ENCODE measurements at places on chromosomes 1 and 21.
A peak's percentile ranks its signal among the peaks of the same experiment; 100 is the strongest.

DNA sequence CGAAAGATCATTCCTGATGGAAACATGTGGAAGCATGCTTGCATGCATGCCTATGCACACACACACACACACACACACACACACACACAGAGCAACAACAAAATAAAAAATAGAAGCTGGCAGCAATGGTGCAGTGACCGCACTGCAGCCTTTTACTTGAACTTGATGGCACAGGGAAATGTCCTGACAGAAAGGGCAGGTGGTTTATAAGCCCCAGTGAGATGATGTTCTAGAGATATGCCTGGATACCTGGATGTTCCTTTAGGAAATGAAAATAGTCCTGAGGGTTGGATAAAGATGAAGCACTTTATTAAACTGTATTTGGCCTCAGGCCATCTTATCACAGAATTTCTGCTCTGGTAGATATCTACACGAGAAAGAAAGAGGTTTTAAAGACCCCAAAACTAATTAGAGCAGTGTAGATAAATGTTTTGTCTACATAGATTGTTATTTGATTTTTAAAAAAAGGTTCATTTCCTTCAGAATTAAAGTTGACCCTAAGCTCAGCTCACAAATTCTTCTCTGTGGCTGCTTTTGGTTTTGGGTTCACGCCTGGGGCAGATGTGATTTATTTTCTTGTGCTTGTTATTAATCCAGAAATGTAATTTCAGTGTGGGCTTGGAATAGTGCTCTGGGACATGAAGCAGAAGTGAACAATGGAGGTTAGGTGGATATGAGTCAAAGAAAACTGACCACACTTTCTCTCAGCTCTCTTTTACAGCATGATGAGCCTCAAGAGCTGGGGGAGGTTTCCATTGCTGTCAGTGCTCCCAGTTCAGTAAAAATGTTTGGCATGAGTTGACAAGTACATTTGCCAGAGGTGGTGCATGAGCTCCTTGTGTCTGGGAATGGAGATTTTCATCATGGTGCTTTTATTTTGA lies 22.9 kb downstream of the ADAM30 start:
- no peak for DNase-seq

- DNase-seq = no peak
Measured at GRCh38 chr1:63663873-63664272, 70.7 kb downstream of the PGM1 start.

- no peak for DNase-seq
Measured at GRCh38 chr1:192952646-192953045, 106.5 kb downstream of the UCHL5 start.

DNA sequence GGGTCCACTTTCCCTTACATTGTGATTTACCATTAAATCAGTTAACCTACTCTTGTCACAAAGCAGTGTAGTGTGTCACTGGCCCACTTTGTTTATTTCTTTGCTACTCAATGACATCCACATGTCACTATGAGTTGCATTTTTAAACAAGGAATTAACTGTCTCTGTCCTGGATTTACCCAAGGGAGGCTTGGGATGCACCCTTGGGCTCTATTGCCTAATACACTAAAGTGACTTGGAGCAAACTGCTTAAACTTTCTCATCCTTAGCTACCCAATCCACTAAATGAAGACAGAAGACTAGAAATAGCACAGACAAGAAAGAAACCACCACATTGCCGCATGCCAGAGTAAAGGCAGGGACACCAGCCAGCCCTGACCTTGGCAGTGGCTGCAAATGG lies 136.2 kb upstream of the TIAM1 start:
- no peak for DNase-seq

GRCh38 chr21:33767236-33767635 lies 124.9 kb downstream of the ITSN1 start:
- no peak for DNase-seq

GRCh38 chr1:53617851-53618499 lies 121.0 kb downstream of the GLIS1 start:
- DNase-seq = no peak

- DNase-seq = no peak
Measured at GRCh38 chr1:25786887-25787759, 12.9 kb upstream of the SELENON start.

- no peak for DNase-seq
Measured at GRCh38 chr1:55396381-55396891, 181.3 kb upstream of the USP24 start.

- no peak for DNase-seq
Measured at GRCh38 chr1:46168477-46168876, 6.4 kb upstream of the TSPAN1 start.

DNA sequence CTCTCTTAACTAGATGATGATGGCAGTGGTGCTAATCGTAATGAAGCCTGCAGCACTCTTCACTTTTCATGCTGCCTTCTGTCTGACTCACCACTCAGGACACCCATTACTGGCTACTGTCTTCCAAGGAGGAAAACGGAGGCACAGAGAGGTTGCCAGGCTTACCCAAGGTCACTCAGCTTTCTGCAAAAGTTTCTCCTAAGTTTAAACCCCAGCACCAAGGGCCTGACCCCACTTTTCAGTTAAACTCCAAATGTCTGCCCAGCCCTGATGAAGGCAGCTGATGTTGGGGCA lies 78.1 kb upstream of the RUNX3 start:
- no peak for DNase-seq

- no peak for DNase-seq
Measured at GRCh38 chr1:33305816-33306652, 14.9 kb downstream of the A3GALT2 start.

- DNase-seq = no peak
Measured at GRCh38 chr1:30765556-30766434, 8.2 kb upstream of the LAPTM5 start.

DNA sequence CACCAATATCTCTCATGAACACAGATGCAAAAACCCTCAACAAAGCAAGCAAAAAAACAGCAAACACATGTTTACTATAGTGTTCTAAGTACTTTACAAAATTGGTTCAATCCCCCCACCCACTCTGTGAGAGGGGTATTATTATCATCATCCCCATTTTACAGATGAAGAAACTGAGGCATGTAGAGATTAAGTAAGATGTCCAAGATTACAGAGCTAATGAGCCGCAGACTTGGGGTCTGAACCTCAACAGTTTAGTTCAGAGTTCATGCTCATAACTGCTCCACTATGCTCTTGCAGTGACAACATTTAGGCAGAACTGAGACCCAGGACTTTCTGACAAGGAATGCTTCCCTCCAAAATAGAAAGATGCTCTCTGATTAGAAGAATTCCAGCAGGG lies 21.9 kb downstream of the CLSTN1 start:
- no peak for DNase-seq

- no peak for DNase-seq
Measured at GRCh38 chr1:154413177-154413783, 8.1 kb downstream of the IL6R start.

- DNase-seq = no peak
Measured at GRCh38 chr1:90417126-90417525, 300.0 kb downstream of the BARHL2 start.

GRCh38 chr1:232590744-232591082 lies 39.2 kb downstream of the SIPA1L2 start:
- DNase-seq = no peak

DNA sequence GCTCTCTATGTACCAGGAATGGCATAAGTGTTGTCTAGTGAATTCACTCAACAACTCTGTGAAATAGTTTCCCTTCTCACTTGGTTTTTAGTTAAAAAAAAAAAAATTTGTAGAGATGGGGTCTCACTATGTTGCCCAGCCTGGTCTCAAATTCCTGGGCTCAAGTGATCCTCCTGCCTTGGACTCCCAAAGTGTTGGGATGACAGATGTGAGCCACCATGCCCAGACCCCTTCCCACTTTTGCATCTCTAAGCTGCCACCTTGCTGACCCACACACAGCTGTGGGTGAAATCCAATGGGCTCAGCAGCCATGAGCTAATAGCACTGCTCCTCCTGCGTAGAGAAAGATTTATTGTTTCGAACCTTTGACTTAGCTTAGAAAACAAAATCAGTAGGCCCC lies 33.5 kb downstream of the NEK2 start:
- DNase-seq = no peak

GRCh38 chr1:92792340-92792782 lies 7.5 kb upstream of the EVI5 start:
- no peak for DNase-seq

- peak; percentile 77 for DNase-seq
Measured at GRCh38 chr1:6148497-6149241, 31.5 kb downstream of the CHD5 start.

DNA sequence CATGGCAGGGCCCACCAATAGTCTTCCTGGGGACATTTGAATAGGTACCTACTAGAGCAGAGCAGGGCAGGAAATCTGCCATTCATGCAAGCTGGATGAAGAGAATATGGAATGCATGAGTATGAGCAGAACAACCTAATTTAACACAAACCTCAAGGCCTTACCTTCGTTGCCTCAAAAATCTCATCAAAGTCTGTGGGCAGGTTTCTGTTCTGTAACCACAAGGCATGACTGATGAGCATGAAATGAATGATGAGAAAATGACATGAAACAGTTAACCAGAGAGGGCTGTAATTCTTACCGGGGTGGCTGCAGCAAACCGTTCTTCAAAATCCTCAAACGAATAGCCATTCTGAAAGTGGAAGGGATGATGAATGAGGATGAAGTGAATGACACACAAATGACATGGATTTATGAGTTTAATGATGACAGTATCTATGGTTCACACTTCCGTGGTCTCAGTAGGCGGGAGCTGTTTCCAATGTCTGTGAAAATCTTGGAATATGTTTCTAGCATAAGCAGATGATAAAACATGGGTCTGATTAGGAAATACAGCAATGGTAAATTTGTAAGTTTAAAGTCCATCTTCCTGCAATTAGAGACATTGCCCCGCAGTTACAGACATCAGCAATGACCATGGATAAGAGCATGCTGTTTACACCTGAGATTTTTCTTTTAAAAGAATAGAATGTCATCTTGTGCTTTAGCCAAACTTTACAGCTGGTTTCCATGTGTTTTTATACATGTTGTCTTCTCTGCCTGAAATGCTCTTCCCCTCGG lies 67.6 kb upstream of the C8B start:
- no peak for DNase-seq

DNA sequence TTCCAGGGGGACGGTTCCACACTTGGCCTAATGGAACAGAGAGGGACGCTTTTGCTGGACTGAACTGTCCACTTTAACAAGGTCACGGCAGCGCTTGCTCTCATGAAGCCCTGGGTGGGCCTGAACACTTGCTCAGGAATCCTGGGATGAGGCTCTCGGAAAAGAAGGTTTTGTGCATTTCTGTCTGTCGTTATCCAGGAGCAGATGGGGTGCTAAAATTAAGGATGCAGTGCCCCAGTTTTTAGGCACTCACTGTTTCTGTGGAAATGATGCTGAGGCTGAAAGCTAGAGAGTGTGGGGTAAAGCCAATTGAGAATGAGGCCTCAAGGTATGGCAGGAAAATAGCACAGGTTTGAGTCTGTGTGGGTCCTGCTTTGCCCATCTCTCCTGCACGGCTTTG lies 111.0 kb downstream of the DAB1 start:
- no peak for DNase-seq

- no peak for DNase-seq
Measured at GRCh38 chr1:87273291-87273690, 55.4 kb upstream of the LMO4 start.

- no peak for DNase-seq
Measured at GRCh38 chr21:32333953-32334673, 35.5 kb downstream of the MRAP start.

GRCh38 chr1:95139039-95139438 lies 21.9 kb downstream of the TLCD4 start:
- no peak for DNase-seq

- DNase-seq = no peak
Measured at GRCh38 chr1:247119600-247120407, 15.6 kb upstream of the ZNF669 start.

- no peak for DNase-seq
Measured at GRCh38 chr1:185350027-185350442, 33.0 kb upstream of the IVNS1ABP start.

DNA sequence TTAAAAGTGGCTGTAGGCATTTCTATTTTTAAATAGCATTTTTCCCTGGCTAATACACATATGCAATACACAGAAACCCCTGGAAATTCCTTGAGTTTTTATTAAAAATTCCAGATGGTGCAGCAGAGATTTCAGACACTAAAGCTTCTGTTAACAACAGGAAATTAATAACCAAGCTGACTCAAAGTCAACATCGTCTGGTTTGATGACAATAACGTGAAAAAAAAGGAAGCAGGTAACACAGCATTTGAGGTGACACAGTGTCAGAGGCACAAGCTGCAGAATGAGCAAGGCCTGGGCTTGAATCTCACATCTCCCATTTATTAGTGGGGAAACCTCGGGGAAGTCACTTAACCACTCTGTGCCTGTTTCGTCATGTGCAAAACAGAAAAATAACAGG lies 64.6 kb upstream of the GJB5 start:
- DNase-seq = no peak

DNA sequence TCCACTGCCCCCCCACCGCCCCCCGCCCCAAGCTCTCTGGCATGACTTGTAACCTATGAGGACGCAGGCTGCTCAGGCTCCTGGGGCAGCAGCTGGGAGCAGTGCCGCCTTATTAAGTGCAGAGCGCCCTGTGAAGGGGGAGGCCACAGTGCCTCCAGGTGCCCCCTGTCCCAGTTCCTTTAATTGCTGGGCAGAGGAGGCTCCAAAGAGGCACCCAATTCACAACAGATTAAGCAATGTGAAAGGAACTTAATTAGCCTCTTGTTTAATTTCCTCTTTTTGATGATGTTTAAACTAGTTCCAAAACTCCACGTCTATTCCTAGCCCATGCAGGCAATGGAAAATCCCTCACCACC lies 3.0 kb downstream of the RXFP4 start:
- no peak for DNase-seq

GRCh38 chr1:20494609-20495311 lies 8.8 kb upstream of the CAMK2N1 start:
- DNase-seq = peak; percentile 78

- DNase-seq = no peak
Measured at GRCh38 chr21:14736162-14736561, 190.0 kb upstream of the SAMSN1 start.

- no peak for DNase-seq
Measured at GRCh38 chr1:237961754-237962153, 71.0 kb upstream of the ZP4 start.

DNA sequence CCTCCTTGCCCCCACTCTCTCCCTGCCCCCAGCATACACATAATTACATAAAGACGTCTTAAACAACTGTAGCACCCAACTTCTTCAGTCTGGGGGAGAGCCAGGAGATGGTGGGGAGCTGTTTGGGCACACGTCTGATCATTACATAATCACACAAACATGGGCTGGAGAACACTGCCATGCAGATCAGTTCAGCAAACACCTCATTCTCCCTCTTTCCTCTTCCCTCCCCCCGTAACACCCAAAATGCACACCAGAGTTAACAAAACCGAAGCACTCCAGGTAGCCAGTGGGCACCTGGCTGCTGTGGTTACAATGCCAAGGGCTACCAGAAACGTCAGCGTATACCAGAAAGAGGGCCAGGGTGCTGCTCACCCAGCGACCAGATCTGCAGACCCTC lies 1.6 kb downstream of the HIVEP3 start:
- DNase-seq = no peak
